ENCODE measurements at places on chromosomes 2 and 18.

DNA sequence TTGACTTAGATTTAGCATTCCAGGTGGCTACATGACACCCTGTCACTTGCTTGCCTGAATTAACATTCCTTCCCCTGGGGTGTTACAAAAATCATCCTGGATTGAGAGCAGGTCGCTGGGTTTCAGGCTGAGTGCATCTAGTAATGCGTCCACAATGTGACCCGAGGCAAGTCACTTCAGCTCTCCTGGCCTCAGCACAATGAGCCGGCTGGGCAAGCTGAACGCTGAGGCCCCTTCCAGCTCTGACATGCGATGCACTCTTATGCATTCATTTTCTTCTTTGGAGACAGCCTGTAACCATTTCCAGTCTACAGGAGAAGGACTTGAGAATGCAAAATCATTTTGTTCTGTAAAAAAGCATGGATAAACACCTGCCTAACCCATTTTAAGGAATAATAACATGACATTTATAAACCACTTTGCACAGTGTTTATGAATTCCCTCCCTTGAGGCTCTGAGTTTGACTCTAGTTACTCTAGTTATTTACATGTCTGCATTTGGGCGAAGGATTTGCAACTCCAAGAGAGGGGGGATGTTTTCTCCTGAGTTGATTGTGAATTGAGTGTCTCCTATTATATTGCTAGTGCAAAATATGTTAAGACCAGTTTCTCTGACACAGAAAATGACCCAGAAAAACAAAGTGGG, 63.0 kb upstream of the CPO start:
- no peak for DNase-seq

GRCh38 chr2:156526950-156527636, 90.9 kb downstream of the GPD2 start:
- DNase-seq = no peak

DNA sequence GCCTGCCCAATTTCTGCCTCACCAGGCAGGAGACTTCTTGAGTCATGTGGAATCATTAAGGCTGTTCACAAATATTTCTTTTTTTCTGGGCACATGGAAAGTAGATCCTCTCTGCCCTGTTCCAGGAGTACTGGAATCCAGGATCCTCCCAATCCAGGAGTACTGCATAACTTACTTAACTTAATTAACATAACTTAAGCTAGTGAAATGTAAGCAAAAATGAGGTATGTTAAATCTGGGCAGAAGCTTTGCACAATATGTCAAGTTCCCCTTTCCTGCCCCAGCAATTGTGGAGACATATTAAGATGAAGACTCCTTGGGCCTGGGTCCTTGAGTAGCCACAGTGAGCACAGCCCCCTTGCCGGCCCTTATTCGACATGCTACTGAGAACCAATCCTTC, 3.2 kb downstream of the CD207 start:
- DNase-seq = no peak

- no peak for DNase-seq
Observed at GRCh38 chr2:238022594-238023157, 38.1 kb upstream of the SCLY start.

- no peak for DNase-seq
Observed at GRCh38 chr2:151973901-151974199, 125.0 kb downstream of the CACNB4 start.

- DNase-seq = no peak
Observed at GRCh38 chr2:208006833-208007232, 18.5 kb downstream of the PLEKHM3 start.

DNA sequence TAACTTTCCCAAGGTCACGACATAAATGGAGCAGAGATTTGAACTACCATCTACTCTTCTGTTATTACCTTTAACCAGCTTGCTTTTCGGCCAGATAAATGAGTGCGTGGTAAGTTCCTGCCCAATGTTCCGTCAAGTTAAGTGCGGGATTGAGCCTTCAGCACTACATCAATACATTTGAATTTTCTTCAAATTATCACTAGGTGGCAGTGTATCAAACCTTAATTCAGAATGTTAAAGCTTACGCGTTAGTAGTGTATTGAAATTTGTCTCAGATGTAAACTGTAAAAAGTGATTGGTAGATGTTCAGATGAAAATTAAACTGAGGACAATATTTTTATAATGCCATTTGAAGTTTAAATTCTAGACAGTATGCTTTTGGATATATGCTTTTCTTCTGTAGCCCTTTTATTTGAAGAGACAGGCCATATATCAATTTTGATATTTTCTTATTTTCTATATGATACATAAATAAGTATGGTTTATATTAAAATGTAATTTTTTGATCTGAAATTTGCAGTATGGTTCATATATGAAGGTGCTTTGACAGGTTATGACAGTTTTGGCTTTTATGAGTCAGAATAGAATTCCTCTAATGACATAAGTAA, 681.3 kb downstream of the ADCYAP1 start:
- DNase-seq = no peak

- DNase-seq = no peak
Observed at GRCh38 chr2:36461039-36461681, 105.6 kb downstream of the CRIM1 start.

DNA sequence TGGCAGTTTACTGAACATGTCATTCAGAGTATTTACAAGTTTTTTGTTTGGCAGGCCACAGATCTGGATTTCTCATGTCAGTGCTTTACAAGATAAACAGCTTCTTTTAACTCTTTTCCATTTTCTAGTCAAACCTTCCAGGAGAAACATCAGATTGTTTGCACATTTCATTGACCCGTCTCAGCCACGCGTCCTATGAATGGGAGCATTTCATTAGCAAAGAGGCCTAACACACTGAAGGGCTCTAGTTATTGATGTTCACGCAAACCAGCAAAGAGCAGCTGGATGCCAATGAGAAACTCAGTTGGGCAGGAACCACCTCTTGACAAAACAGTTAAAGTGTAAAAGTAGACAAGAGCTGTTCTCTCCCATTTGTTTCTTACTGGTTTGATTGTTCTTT, 29.2 kb upstream of the MFF start:
- no peak for DNase-seq

GRCh38 chr2:42036413-42036812, 11.4 kb upstream of the PKDCC start:
- no peak for DNase-seq

- DNase-seq = no peak
Observed at GRCh38 chr18:8841781-8842485, 136.6 kb downstream of the MTCL1 start.

DNA sequence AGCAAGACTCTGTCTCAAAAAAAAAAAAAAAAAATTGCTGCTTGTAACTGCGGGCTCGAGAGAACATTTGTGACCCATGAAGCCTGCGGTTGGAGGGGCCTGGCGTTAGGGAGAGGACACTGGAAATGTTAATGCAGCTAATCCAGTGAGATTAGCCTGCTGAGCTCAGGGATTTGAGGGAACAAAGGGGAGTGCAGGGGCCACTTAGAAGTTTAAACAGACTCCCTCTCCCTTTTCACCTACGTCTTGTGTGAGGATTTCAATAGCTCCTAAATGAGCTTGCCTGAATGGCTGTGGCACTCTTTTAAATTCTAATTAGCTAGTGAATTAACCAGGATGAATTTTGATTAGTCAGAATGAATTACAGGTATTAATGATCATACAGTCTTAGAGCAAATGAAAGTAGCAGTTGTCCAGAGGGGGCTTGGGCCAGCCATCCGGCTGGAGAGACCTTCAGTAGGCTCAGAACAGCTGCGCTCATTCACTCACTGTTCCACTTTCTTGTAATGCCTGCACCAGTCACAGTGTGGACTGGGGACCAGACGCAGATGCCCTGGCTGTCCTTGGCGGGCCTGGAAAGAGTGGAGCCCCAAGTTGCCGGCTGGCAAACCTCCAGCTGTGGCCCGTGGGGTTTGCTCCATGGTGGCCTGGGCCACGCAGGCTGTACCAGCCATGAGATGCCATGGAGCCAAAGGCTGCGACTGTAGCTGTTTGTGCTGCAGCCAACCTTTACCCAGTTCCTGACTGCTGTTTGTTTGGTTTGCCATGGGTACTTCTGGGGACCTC, 20.8 kb downstream of the LDLRAD4 start:
- no peak for DNase-seq

Data from effector CD8-positive, alpha-beta T cell (primary cell).